IgD-negative memory B cell (primary cell): ENCODE measurements at places on chromosomes 12 and 14. TPM values are rescaled to one million over a fixed set of nuclear protein-coding genes. Genes with fewer than 3 reads are reported as not detected.

Gene KRT78
- not detected for polyA plus RNA-seq

Gene TXNRD1
- polyA plus RNA-seq, result 26.0 TPM

Gene ZFC3H1
- polyA plus RNA-seq, result 39.3 TPM

Gene SPRYD4
- polyA plus RNA-seq, result 1.3 TPM

Gene MYH6
- not detected for polyA plus RNA-seq

Gene SPX
- 1.6 TPM for polyA plus RNA-seq

Gene TCL1B
- polyA plus RNA-seq, result not detected

Gene CHURC1
- polyA plus RNA-seq, result 83.6 TPM

Gene EML1
- not detected for polyA plus RNA-seq
